ENCODE measurements at places on chromosomes 1 and 21. TPM values are rescaled to one million over a fixed set of nuclear protein-coding genes. Genes with fewer than 3 reads are reported as not detected.

Gene WDR4
- 12.7 TPM for total RNA-seq

Gene C21orf91
- total RNA-seq = 14.8 TPM

Gene HES2
- total RNA-seq = 3.6 TPM

Gene SLC16A1
- 15.4 TPM for total RNA-seq

Gene SH3BGR
- total RNA-seq = 5.0 TPM

Gene TMCC2
- 2.2 TPM for total RNA-seq

Gene SLFNL1
- total RNA-seq = 0.29 TPM

Gene ANGPTL3
- not detected for total RNA-seq

Gene ZFYVE9
- 32.8 TPM for total RNA-seq

Gene GSTM5
- 1.8 TPM for total RNA-seq

- no peak for DNase-seq
These were observed 646.3 kb downstream of the KIF26B start for GRCh38 chr1:245800901-245801605.

GRCh38 chr1:54532033-54532432 lies 16.0 kb upstream of the ACOT11 start:
- DNase-seq = no peak

DNA sequence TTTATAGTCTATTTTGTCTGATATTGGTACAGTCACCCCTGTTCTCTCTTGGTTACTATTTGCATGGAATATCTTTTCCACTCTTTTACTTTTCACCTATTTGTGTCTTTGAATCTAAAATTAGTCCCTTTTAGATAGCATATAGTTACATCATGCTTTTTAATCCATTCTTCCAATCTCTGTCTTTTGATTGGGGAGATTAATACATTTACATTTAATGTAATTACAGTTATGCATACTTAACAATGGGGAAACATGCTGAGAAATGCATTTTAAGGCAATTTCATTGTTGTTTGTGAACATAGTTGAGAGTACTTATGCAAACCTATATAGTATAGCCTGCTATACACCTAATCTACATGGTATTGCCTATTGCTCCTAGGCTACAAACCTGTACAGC lies 48.4 kb upstream of the ATP6V1G3 start:
- DNase-seq = no peak

DNA sequence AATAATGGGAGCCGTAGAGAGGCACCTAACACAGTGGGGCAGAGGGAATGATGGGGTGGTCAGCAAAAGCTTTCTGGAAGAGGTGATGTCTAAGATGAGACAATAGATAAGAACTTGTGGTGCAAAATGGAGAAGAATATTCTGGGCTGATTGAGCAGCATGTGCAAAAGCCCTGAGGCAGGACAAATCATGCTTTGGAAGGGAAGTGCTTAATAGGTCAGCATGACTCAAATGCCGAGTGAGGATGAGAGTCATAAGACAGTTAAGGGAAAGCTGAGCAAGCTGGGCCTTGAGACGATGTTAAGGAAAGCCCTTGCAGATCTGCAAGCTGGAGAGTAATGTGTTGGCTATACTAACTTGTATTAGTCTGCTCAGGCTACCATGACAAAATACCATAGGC lies 37.3 kb upstream of the ASB17 start:
- DNase-seq = no peak

DNA sequence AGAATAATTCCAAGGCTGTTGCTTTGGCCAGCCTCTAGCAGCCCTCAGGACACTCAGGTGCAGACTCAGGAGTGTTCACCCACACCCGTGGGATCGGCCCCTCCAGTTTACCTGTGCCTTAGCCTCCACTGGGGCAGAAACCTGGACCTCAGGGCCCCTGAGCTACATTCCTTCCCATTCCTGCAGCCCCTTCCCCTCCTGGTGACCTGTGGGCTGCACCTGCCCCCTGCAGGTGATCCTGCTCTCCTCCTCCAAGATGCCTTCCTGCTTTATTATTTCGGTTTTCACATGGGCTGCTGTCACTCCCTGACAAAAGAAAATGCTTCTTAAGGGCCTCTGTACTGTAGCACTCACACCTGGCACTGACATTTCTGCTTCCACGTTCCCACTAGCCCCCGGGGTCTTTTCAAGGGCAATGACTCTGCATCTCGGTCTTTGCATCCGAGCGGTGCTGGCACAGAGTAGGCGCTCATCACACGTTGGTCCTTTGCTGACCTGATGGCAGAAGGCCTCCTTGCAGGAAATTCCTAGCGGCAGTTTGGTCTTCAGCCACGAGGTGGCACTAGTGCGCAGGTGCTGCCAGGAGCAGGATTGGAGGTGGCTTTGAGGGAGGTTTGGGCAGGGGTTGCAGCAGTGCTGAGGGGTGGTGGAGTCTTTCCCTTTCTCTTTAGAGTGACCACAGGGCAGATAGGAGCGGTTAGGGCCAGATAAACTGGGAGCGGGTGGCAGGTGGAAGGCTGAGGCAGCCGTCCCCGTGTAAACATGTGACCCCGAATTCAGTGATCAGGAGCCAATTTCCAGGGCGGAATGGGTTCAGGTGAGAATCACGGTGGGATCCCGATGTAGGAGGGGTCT lies 25.3 kb upstream of the ETV3 start:
- peak; percentile 73 for DNase-seq

GRCh38 chr1:203593723-203594122 lies 32.9 kb upstream of the ATP2B4 start:
- DNase-seq = no peak

DNA sequence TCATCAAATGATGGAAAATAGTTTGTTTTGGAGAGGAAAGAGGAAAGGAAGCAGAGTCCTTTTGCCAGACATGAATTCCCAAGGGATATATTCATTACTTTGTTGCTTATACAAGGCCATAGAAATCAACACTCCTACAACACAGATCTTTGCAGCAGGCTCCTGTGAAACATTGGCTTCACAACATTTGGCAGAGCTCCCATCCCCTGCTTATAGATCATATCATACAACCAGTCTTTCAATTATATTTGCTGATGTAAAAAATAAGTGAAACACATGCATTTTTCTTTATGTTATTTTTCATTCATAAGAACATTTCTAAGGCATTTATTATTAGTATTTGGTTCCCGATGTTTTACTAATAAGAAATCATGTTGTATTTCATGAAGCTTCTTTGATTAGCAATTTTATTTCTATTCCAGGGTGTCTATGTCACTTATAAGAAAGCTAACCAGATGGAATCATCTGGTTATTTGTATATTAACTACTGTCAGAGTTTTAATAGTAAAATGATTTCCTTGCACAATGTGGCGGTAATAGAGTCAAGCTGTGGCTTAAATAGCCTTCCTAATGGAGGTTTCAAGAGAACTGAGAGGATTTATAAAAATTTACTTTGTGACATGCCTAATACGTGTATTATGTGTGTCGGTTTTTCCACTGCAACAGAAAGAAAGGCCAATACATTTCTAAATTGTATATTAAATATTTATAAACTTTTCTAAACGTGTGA lies 470.3 kb upstream of the NCAM2 start:
- DNase-seq = no peak

- peak; percentile 70 for DNase-seq
These were observed at the start of gene TMEM240 for GRCh38 chr1:1540090-1540817. Gene TMEM240 (minus strand): TSS chr1:1540624. CDS start chr1:1540346, 278 bp downstream.

DNA sequence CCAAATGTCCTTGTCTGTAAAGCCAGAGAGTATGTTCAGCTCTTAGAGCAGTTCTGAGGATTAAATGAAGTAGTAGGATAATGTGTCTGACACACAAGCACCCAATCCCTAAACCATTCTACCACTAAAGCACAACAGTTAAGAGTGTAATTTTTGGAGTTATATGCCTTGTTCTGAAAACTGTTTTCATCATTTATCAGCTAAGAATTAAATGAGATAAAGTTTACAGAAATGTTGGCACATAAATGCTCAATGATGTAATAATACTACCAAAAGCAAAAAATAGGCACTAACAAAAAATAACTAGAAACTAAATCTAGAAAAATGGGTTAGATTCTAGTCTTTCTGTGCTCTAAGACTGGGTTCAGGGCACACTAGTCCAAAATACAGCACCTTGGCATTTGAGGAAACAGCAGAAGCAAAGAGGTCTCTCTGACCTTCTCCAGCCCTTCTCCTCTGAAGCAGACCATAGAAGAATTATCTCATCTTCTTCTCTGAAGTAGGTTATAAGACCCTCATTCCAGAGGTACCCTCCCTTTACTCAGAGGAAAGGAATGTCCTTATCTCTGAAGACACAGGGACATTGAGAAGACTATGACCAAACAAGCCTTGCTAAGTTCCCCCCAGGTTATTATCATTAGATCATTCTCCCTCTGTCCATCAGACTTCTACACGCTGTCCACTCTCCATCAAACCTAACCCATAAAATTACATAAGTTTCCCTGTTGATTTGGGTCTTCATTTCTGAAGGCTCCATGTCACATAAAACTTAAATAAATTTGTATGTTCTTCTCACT lies 20.6 kb downstream of the ABL2 start:
- no peak for DNase-seq

- DNase-seq = no peak
These were observed 13.6 kb downstream of the ACTL8 start for GRCh38 chr1:17768651-17769241.

DNA sequence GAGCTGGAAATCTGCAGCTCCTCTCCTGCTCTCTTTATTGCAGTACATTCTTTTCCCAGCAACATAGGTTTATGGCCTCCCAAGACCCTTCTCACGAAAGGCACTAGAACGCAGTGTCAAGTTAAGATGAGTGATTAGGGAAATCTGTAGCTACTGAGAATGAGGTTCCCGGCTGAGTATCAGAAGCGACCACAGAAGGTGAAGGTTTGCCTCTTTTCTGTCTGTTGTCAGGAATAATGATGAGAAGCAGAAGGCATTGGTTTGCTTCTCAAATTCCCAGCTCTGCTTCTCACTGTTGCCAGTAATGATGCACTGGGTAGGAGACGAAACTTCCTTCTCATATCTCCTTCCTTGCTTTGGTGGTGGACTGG lies 128.4 kb downstream of the NTMT2 start:
- DNase-seq = no peak

DNA sequence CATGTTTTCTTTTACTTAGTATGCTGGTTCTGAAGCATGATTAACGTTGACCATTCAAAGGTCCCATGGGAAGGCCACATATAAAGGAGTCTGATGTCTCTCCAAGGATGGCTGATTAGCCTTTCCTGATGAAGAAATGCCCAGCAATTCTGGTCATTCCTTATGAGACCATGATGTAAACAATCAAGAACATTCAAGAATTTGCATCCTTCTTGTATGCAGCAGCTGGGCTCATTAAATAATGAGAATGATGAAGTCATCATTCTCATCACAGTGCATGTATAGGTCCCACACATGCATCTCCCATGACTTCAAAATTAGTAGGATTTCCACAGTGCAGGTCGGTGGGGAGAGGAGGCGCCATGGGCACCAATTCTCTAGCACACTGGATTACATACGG lies 85.4 kb downstream of the APP start:
- no peak for DNase-seq

- DNase-seq = no peak
These were observed 372.8 kb upstream of the DAB1 start for GRCh38 chr1:57796616-57797015.

GRCh38 chr21:38775733-38776132 lies 30.0 kb upstream of the ETS2 start:
- no peak for DNase-seq

GRCh38 chr21:43772425-43772821 lies 3.7 kb downstream of the CSTB start:
- no peak for DNase-seq

GRCh38 chr1:211985556-211986264 lies 49.6 kb downstream of the INTS7 start:
- DNase-seq = no peak

DNA sequence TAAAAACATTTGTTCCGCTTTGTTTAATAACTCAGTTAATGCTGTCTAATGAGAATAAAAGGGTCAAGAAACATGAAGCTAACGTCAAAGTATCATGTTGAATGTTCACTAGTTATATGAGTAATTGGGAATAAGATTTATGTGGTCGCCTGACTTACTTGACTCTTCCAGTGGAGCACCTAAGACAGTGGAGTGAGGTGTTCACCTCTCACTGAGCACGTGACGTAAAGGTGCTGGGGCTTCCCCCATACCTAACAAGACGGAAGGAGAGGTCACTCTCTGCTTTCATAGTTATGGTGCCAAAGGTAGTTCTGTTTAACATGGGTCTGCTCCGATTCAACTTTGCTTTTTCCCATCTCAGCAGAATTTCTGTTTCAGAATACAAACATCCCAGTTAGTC lies 686 bp downstream of the KMO start:
- no peak for DNase-seq

DNA sequence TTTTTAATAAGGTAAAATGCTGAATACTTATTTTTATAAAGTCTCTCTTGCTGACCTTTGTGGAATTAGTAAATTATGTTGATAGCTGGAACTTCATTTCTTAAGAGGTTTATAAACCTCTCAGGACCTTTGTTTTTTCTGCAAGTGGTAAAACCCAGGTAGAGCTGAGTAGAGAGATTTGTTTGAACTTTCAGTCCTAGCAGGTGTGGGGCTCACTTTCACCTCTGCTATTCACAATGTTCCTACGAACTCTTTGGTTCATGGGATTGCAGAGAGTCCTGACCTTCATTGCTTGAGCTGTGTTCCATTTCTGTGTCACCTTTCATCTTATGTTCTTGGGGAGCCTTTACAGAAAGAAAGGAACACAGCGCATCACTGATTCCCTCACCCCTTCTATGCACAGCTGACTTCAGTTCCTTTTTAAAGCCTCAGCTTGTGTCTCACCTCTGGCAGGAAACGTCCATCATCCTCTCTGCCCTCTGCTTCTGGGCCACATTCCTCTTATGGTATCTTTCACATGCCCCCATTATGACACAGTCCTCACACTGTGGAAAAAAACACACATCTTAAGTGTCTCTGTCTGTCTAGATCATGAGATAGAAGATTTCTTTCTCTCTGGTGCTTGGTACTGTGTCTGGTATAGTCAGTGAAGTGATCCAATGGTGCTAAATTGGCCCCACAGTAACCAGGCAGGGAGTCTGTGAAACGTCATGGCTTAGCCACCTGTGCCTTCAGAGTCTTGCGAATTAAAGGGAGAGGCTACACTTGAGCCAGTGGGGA lies 262.5 kb upstream of the B3GALT2 start:
- no peak for DNase-seq

- DNase-seq = peak; percentile 7
These were observed 362.9 kb upstream of the VAMP3 start for GRCh38 chr1:7407980-7408770.

- DNase-seq = no peak
These were observed 9.7 kb downstream of the CD2 start for GRCh38 chr1:116763787-116764465.

GRCh38 chr1:216123446-216124191 lies 299.6 kb downstream of the USH2A start:
- no peak for DNase-seq

GRCh38 chr1:165645654-165646366 lies 14.8 kb downstream of the MGST3 start:
- DNase-seq = no peak

- peak; percentile 86 for DNase-seq
These were observed 38.9 kb downstream of the SYT2 start for GRCh38 chr1:202671399-202671798.

- no peak for DNase-seq
These were observed 5.9 kb downstream of the KIAA2013 start for GRCh38 chr1:11920239-11920903.

- peak; percentile 91 for DNase-seq
These were observed 233.5 kb downstream of the TRABD2B start for GRCh38 chr1:47763591-47764171.

- DNase-seq = no peak
These were observed 18.7 kb downstream of the IL23R start for GRCh38 chr1:67184838-67185421.
